ENCODE measurements at places on chromosomes 11 and 22.

GRCh38 chr11:13343931-13344717 lies 66.5 kb downstream of the BMAL1 start:
- peak; percentile 69 for DNase-seq

GRCh38 chr22:19916941-19917340 lies 24.6 kb upstream of the COMT start:
- DNase-seq: no peak

- no peak for DNase-seq
Observed at GRCh38 chr11:92198268-92198667, 26.4 kb upstream of the FAT3 start.

DNA sequence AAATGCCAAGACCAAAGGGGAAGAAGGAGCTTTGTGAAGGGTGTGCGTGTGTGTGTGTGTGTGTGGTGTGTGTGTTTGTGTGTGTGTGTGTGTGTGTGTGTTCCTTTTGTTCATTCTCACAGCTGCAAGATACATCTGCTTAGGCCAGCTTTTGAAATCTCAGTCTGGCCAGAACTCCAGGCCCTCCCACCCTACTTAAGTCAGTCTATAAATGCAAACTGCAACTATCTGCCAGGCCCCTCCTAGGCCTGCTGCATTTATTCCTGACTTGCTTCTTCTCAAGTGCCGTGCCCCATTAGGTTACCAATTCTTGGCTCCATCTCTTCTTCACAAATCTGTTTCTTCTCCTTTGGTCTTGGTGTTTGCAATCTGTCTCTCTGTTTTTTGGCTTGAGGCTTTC lies 21.6 kb upstream of the RIC3 start:
- DNase-seq: no peak

DNA sequence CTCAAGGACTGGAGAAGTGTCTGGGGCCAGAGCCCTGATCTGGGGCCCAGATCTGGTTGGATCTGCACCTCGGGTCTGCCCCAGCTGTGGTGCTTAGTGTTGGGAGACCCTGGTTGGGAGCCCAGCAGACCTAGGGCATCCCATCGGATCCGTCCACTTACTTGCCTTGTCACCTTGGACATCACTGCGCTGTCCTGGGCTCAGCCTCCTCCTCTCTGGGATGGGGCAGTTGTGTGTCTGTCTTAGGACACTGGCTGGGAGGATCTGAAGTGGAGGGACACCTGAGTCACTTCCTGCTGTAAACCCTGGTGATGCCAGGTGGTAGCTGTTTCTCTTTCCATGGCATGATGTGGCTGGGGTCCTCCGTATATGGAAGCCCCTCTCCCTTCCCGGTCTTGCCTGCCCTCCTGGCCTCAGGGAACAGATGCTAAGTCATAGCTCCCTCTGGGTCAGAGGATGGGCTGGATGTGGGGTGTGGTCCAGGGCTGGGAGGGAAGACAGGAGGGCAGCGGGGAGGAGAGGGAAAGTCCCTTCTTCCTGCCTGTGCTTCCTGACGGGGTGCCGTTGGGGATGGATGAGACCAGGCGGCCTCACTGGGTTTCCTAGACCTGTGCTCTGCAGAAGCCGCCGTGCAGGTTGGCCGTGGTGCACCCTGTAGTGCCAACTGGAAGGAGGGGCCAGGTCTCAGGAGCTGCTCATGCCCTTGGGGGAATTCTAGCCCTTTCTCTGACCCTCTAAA lies 12.1 kb upstream of the OMP start:
- DNase-seq: no peak

- DNase-seq: no peak
Observed at GRCh38 chr11:109756521-109756920, 334.5 kb downstream of the C11orf87 start.

- DNase-seq: no peak
Observed at GRCh38 chr11:76662656-76663485, 7.7 kb downstream of the LRRC32 start.

DNA sequence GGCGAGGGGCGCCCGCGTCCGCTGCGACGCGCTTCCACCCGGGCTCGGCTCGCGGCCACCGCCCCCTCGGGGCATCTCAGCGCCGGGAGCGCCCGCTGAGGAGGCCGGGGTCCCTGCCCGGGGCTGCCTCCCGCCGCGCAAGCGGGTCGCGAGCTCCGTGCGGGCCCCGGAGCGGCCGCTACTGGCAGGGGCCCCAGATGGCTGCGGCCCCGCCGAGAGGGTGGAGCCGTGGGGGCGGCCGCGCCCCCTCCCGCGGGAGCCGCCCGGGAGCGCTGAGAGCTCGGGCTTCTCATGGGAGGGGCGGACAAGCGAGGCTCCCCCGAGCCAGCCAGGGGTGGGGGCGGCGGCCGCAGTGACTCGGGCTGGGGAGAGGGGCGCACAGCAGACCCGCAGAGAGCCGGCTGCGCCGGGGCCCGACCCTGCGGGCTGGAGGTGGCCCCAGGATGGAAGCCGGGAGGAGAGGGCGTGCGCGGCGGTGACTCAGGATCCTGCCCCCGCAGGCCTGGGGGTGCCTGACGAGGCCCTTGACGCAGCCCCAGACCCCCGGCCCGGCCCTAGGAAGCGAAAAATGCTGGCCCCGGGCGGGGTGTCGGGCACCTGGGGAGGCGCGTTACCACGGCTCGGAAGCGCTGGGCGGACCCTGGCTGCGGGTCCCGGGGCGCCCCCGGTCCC lies 603 bp upstream of the ZFTA start:
- DNase-seq: no peak

DNA sequence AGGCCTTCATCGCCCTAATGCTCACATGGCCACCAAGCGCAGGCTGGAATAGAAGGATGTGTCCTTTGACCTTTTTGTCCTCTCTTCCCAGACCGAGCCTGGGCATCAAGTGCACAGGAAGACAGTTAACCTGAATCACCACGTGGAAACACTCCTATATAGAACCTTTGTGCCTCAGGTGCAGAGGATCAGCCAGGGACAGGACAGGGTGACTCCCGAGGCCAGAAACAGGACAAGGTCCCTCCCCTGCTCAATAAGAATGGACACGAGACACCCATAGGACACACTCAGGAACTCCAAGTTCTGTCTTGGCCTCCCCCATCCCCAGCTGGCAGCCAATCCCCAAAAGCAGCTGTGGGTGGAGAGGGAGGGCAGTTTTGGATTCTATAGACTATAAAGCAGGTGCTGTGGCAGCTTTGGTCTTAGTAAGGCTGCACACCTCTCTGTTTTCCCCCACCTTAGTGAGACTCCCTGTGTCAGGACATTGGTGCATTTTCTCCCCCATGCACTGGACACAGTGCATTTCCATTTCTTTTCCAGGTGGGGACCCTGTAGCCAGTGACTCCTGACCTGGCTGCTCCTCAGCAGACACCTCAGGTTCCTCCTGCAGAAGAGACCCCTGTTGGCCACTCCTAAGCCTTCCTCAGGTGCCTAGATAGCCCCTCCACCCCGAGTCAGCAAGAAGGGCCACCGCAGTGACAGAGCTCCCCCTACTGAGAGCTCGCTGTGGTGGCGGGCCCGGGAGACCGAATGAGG lies 43.6 kb upstream of the POU2AF1 start:
- DNase-seq: peak; percentile 24

GRCh38 chr11:131190446-131190845 lies 180.0 kb upstream of the NTM start:
- DNase-seq: no peak

- no peak for DNase-seq
Observed at GRCh38 chr11:35126000-35126878, 12.7 kb upstream of the CD44 start.

- DNase-seq: no peak
Observed at GRCh38 chr11:121291896-121292494, 576 bp upstream of the SC5D start.

DNA sequence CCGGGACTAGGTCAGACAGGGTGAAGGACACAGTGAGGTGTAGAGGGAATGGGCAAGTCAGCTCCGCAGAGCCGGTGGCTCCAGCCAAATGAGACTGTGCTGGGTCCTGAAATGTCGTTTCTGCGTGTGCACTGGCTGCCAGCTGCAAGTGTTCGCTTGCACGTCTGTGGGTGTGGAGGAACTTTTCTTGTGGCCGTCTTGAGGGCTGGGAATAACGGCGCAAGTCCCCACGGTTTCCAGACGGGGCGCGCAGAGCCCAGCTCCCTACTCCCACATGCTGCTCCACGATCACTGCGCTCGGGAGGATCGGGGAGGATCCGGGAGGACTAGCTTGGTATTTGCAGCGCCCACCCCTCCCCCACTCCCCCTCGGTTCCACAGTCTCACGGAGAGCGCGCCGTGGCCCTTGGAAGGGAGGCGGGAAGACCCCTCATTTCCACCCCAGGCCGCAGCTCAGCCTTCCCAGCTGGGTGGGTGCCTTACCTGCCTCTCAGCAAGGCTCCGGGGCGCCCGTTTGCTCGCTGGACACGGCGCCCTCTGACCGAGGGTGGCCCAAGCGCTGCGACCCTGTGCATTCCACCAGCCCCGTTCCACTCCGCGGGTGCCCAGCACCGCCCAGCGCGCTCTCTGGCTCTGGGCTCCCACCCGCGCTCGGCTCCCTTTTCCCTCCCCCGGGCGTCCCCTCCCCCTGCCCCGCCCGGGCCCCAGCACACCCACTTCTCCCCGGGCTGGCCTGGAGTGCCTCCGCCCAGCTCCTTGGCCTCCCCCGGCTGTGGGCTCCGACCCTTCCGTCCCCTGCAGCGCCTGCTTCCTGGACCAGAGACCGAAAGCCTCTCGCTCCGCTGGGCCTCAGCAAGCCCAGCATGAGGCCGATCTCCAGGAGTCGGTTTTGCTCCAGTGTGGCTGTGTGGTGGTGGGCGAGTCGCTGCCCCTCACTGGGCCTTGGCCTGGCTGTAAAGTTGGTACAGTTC lies at the start of gene KCNE3:
KCNE3 (minus strand) TSS at position 634 of the 970 bp plus-strand sequence. CDS start 9,986 bp downstream, outside the sequence.
- no peak for DNase-seq

DNA sequence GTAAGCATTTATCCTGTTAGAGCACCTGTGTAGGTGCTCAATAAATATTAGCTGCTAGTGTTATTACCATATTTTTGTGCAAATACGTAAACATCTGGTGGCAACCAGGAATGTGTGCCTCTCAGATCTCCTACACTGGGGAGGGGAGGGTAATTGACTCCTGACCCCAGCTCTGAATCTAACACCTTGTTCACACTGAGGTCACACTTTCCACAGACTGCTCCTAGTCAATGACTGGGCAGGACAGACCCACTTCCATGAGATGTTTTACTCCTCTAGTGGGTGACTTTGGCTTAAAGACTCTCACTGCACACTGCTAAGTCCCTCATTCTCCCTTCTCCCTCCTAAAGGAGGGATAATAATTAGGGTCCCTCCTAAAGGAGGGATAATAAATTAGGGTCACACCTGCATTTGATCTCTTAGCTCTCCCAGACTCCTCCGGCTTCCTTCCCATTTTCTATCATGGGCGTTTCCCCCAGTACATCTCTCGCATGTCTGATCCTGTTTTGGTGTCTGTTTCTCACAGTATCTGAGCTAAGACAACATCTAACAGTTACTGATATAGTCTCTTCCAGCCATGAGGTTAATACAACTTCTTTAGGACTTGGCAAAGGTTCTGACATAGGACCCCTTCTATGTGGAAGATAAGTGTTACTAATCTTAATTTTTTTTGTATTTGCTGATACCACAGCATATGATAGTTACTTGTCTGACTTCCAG lies 8.0 kb downstream of the CSTPP1 start:
- no peak for DNase-seq

GRCh38 chr11:24866743-24867142 lies 369.9 kb downstream of the LUZP2 start:
- no peak for DNase-seq

DNA sequence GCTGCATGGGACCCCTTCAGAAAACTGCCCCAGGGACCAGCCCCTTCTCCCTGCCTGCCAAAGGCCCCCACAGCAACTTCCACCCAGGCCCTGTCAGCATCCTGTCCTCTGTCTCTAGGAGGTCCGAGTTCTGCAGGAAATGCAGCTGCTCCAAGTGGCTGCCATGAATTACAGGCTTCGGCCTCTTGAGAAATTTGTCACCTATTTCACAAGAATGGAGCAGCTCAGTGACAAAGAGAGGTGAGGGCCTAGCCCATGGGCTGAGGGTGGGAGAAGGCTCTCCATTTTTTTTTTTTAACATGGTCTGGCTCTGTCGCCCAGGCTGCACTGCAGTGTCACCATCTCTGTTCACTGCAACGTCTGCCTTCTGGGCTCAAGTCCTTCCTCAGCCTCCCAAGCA lies 7.3 kb downstream of the RGL4 start:
- DNase-seq: no peak

DNA sequence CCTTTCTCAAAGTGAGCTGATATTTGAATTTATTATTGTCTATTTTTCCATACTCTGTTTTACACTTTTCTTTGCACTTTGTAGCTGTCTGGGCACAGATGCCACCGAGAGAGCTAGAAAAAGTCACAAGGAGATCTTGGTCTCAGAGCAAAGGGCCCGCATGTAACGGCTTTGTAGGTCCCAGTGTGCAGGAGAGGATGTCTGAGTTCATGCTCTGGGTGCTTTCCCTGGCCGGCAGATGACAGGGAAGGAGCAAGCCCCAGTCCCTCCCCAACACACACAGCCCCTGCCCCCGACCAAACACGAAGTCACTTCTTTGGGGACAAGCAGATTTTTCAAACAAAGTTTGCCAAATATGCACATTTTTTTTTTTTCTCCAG lies 55.8 kb downstream of the SMIM38 start:
- DNase-seq: no peak

DNA sequence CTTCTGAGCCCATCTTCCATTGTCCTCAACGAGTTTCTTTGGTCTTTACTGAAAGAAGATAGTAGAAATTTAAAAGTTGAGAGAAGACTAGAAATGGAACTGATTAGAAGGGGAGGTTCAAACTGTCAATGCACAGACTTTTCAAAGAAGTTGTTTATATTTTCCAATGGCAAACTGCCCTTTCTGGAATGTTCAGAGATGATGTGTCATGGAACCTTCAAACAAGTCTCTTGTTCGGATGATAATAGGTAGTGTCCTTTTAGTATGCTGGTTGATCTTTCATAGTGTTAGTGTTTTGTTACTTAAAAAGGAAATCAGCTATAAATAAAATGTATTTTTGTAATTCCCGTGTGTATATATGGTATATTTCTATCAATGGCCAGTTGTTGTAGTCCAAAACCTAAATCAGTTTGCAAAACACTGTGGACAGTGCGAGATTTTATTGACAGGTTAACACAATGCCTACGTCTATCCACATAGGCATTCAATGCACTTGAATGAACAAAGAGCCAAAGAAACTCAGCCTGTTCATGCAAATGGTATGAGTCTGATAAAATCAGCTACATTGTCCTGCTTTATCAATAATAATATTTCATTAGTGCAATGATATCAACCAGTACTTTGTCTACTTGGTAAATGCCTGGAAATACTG lies 30.9 kb downstream of the C11orf91 start:
- no peak for DNase-seq

- no peak for DNase-seq
Observed at GRCh38 chr11:131973061-131973460, 602.6 kb downstream of the NTM start.

DNA sequence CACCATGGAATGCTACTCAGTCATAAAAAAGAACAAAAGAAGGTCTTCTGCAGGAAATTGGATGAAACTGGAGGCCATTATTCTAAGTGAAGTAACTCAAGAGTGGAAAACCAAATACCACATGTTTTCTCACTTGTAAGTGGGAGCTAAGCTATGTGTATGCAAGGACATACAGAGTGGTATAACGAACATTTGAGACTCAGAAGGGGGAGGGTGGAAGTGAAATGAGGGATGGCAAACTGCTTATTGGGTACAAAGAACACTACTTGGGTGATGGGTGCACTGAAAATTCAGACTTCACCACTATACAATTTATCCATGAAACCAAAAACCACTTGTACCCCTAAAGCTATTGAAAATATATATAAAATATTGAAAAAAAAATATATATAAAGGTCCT lies 13.4 kb upstream of the CAT start:
- no peak for DNase-seq

Measured in NCI-H1694 (cell line).